ENCODE measurements at places on chromosomes 12 and 14.

DNA sequence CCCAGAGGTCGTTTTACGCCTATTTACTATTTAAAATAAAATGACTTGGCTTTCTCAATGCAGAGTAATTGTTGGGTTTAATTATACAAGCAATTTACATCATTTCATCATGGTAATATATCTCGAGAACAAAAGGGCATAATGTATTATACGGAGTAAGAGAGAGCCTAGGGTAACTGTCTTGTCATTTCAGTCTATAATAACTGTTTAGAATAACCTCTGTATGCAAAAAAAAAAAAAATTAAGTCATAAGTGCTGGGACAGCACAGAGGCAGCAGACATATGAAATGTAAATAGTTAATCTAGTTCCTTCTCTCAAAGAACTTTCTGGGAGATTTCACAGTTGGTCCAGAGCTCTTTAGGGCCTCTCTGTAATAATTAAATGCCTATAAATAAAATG lies 284.9 kb downstream of the TMTC2 start:
- H3K4me3 ChIP-seq = no peak overlapping the region
- H3K27me3 ChIP-seq = no peaks in the 10 kb centered on the region
- no peak overlapping the region for H3K27ac ChIP-seq
- no peaks in the 10 kb centered on the region for H3K36me3 ChIP-seq
- no peak for DNase-seq

GRCh38 chr12:130965668-130966067 lies 12.0 kb downstream of the ADGRD1 start:
- H3K27me3 ChIP-seq = no peaks in the 10 kb centered on the region
- no peaks in the 10 kb centered on the region for H3K36me3 ChIP-seq
- no peaks in the 10 kb centered on the region for H3K4me1 ChIP-seq

GRCh38 chr12:50699940-50700339 lies 64.0 kb upstream of the ATF1 start:
- H3K4me3 ChIP-seq = no peak overlapping the region
- H3K36me3 ChIP-seq = peaks cover 50% of the 10 kb centered on the region
- no peak for DNase-seq
- no peak overlapping the region for H3K27ac ChIP-seq

DNA sequence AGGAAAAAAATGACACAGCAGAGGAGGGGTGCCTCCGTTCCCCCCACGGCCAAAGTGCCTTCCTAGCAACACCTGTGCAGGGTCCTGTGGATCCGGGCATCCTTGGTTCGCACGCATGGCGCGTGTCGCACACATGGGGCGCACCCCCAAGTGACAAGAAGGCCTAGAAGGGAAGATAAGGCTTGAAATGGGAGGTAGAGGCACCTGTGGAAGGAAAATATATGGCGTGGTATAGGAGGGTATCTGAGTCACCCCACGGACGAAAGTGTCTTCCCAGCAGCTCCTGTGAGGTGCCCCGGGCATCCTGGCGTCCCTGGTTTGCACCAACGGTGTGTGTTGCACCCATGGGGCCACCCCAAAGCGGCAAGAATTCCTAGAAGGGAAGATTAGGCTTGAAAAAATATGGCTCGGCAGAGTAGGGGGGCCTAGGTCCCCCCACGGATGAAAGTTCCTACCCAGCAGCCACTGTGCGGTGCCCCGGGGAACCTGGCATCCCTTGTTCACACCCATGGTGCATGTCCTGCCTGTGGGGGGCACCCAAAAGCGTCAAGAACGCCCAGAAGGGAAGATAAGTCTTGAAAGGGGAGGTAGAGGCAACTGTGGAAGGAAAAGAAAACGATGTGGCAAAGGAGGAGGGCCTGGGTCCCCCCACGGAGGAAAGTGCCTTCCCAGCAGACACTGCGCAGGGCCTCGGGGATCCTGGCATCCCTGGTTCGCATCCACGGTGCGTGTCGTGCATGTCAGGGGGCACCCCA lies 280.0 kb downstream of the ALG10 start:
- DNase-seq = no peak
- no peaks in the 10 kb centered on the region for H3K4me1 ChIP-seq
- no peak overlapping the region for H3K27ac ChIP-seq
- no peak overlapping the region for H3K4me3 ChIP-seq

DNA sequence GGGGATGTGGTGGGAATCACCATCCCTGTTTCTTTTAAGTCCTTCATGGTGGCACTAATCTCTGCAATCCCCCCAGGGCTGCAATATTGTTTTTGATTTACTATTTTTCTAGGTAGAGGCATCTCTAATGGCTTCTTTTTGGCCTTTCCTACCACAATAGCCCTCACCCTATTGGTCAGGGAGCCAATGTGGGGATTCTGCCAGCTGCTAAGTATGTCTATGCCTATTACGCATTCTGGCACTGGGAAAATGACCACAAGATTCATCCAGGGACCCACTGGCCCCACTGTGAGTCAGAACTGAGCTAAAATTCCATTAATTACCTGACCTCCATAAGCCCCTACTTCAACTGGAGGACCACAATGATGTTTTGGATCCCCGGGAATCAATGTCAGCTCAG lies 15.9 kb upstream of the GLIPR1L2 start:
- H3K27ac ChIP-seq = no peak overlapping the region
- H3K36me3 ChIP-seq = no peaks in the 10 kb centered on the region
- H3K4me3 ChIP-seq = no peak overlapping the region
- H3K4me1 ChIP-seq = no peaks in the 10 kb centered on the region
- no peak for DNase-seq

DNA sequence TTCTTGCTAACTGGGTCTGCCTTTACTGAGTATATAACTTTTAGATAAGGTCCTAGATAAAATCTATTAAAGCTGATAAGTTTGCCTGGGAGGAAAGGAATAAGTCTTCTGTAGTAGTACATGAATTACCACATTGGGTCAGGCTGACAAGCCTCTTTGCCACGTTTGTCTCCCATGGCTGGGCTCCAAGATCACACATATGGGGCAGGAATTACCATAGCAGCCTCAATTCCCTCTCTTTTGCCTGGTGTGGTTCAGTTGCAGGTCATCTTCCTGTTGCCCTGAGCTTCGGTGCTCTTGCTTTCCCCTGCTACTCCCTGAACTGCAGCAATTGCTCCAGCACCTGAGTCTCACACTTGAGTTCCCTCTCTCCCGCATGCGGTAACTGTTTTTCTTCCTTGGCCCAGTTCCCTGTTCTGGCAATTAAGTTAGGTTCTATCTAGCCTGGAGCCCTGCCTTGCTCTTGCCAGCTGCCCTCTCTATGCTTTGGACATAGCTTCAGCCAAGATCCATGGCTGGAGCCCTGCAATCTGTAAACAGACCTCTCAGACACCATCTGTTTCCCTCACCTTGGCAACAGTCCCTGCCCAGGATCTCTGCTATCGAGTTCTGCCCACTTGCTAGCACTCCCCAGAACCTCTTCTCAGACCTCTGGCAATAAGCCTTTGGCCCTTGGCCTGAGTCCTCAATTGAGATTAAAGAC lies 5.8 kb upstream of the GLT8D2 start:
- H3K27me3 ChIP-seq = peaks cover 56% of the 10 kb centered on the region
- no peak overlapping the region for H3K4me3 ChIP-seq
- H3K36me3 ChIP-seq = no peaks in the 10 kb centered on the region
- H3K27ac ChIP-seq = no peak overlapping the region
- no peak for DNase-seq
- H3K4me1 ChIP-seq = no peaks in the 10 kb centered on the region

- H3K27ac ChIP-seq = no peak overlapping the region
- no peak for DNase-seq
- H3K4me1 ChIP-seq = no peaks in the 10 kb centered on the region
- H3K4me3 ChIP-seq = no peak overlapping the region
- no peaks in the 10 kb centered on the region for H3K27me3 ChIP-seq
- no peaks in the 10 kb centered on the region for H3K36me3 ChIP-seq
Measured at GRCh38 chr12:114226241-114226928, 179.6 kb downstream of the TBX5 start.

- H3K36me3 ChIP-seq = peaks cover 26% of the 10 kb centered on the region
- DNase-seq = no peak
- H3K27me3 ChIP-seq = no peaks in the 10 kb centered on the region
- H3K4me1 ChIP-seq = no peaks in the 10 kb centered on the region
- H3K4me3 ChIP-seq = no peak overlapping the region
- H3K27ac ChIP-seq = no peak overlapping the region
Measured at GRCh38 chr12:45398552-45398951, 182.7 kb downstream of the ANO6 start.

GRCh38 chr14:74109369-74109768 lies 24.6 kb downstream of the LIN52 start:
- peaks cover 17% of the 10 kb centered on the region for H3K36me3 ChIP-seq
- no peak for DNase-seq
- no peak overlapping the region for H3K4me3 ChIP-seq

DNA sequence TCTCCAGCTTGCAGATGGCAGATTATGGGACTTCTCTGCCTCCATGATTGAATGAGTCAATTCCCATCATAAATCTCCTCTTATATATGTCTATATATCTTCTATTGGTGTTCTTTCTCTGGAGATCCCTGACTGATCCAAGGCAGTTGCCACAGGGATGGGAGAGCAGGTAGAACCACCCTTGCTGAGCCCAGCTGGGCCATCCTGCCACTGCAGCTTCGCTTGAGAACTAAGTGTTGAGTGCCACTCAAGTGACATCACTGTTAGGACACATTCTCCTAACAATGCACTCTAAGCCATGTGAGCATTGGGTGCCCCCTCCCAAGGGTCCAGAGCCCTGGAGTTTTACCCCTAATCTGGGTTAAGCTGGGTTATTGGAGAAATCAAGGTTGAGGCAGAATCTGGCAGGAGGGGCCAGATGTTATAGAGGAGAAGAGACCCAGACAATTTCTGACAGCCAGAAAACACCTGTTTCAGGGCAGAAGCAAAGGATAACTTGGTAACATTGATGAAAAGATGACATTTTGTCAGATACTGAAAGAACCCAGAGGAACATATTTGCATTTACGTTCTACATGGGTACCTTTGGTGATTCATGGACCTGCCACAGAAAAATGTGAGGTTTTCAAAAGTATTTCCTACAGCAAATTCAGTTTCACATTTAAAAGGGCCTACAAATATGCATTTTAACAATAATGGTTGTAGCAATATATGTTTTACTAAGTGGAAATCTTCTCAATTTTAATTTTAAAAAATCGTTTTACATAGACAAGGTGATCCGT lies 57.2 kb upstream of the MAX start:
- no peak for DNase-seq
- H3K27ac ChIP-seq = no peak overlapping the region
- H3K36me3 ChIP-seq = no peaks in the 10 kb centered on the region
- H3K4me3 ChIP-seq = no peak overlapping the region
